ENCODE measurements at places on chromosomes 5 and 9.
A peak's percentile ranks its signal among the peaks of the same experiment; 100 is the strongest.

DNA sequence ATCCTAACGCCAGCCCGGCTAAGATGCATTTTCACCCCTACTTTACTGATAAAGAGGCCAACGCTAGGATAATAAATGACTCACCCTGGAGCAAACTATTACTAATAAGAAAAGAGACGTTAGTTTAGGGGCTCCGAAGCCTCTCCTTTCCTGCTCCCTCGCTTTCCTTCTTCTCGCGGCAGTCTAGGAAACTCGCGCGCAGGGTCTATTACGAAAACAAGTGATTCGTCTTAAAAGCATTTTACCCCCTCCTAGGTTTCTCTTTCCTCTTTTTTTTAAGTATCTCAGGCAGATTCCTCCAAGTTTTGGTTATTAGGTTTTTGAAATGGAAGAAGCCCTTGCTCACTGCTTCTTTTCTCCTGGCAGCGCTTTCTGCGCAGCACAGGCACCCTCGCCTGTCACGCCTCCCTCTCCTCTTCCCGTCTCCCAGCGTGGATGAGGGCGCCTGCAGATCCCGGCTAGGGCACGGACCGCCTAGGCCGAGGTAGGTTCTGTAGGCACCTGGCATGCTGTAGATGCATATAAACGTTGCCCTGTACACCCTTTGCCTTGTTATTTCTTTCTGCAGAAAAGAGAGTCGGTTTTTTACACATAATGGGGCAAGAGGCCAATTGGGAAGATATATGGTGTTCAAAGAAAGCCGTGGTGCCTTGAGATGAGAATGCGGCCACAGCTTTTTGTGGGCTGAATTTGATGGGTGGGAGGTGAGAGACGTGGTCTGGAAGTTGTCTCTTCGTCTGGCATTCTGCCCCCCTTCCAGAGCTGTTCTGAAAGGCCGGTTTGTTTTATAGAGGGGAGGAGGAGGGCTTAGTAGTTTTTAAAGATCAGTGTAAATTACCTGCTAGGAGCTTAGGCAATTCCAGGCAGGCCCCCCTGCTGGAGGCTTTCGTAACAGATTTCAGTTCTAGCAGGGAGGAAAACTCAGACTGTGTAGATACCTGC lies 983 bp downstream of the GCNT1 start:
- DNase-seq = peak; percentile 6

DNA sequence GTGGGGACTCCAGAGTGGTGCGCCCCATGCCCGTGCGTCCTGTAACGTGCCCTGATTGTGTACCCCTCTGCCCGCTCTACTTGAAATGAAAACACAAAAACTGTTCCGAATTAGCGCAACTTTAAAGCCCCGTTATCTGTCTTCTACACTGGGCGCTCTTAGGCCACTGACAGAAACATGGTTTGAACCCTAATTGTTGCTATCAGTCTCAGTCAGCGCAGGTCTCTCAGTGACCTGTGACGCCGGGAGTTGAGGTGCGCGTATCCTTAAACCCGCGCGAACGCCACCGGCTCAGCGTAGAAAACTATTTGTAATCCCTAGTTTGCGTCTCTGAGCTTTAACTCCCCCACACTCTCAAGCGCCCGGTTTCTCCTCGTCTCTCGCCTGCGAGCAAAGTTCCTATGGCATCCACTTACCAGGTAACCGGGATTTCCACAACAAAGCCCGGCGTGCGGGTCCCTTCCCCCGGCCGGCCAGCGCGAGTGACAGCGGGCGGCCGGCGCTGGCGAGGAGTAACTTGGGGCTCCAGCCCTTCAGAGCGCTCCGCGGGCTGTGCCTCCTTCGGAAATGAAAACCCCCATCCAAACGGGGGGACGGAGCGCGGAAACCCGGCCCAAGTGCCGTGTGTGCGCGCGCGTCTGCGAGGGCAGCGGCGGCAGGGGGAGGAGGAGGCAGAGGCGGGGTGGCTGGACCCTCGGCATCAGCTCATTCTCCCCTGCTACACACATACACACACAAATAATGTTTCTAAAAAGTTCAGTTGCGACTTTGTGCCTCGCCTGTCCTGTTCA lies 668 bp downstream of the GLIS3 start:
- DNase-seq = no peak

DNA sequence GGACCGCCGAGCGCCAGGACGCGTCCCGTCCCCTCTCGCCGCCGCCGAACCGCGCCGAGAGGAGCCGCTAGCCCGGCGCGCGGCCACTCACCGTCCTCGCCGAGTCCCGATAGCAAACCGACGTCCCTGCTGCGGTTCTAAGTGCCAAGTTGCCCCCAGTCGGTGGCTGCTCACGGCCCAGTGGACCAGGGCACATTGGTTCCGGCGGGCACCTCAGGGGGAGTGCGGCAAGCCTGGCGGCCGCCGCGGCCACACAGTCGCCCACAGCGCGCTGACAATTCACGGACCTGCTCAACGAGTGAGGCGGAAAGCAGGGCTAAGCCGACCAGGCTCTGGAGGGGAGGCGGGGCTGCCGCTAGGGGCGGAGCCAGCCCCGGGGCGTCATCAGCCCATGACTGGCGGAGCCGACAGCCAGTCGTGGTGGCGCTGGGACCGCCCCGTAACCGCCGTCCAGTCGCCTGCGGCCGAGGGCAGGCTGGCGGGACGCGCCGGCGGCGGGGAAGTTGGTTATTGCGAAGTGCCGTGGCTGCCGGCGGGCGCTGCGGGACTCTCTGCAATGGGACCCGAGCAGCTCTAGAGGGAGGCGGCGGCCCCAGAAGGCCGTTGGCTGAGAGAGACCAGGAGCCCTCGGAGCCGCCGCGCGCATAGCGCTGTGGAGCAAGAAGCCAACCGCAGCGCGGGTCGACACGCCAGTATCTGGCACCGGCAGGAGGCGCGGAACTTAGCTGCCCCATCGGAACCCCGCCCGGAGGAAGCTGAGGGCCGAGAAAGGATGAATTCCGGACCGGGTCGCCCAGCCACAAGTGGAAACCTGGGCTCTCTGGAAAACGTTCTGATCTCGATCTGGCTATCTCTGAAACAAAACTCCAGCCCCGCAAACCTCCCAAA lies at the start of gene MARCHF3:
MARCHF3 (minus strand) TSS at position 300 of the 888 bp plus-strand sequence. CDS start 112,387 bp downstream, outside the sequence.
- DNase-seq = no peak

DNA sequence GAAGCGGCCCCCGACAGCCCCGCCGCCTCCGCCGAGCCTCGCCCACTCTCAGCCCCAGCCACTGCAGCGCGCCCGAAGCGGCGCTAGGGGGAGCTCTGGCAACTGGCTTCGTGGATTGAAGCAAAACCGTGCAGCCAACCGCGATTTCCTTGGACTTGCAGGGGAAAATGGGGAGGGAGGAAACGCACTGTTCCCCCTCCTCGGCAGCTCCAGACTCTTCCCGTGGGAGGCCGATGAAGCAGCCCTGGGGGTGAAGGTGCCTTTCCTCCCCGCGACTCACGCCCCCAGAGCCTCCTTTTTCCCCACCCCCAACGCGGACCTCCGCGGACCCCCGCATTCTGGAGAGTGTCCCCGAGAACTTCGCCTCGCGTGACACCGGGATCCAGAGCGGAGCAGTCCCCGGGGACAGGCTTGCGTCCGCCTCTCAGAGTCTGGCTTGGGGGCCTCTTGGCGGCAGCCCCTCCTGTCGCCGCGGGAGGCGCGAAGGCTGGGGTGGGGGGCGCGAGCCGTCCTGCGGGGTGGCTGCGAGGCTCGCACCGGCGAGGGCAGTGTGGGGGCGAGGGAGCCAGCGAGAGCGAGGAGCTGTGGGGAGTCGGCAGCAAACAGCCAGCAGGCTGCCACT lies 3.8 kb downstream of the IER5L start:
- peak; percentile 82 for DNase-seq

GRCh38 chr9:82531795-82532194 lies 531.1 kb downstream of the RASEF start:
- DNase-seq = no peak

GRCh38 chr5:14946815-14947620 lies 75.4 kb upstream of the ANKH start:
- peak; percentile 33 for DNase-seq

- no peak for DNase-seq
These were observed 463.6 kb downstream of the SPOCK1 start for GRCh38 chr5:137035480-137035878.

DNA sequence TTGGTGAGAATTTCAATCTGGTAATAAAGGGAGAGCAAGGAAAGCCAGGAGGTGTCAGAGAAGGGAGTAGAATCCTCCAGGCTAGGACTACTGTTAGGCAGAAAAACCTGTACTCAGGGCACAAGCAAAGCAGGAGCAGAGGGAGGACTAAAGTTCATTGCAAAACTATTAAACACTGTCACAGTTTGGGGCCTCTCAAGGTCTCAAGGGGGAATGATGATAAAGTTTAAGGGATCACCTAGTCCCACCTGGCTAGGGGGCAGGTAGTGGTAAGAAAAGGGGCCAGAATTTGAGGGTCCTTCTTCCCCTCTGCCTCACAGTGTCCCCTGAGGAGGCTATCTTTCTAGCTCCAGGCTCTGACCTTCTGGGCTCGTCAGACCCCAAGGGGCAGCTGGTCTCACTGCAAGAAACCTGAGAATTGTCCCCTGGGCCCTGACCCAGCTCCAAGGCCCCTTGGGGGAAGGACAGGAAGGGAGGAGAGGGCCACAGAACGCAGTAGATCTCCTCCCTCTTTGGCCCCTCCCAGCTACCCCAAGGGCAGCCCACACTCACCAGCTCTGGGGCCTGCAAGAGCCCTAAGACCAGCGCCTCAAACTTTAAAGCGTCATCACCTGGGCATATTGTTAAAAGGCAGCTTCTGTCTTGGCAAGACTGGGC lies 974 bp downstream of the CCDC69 start:
- no peak for DNase-seq

DNA sequence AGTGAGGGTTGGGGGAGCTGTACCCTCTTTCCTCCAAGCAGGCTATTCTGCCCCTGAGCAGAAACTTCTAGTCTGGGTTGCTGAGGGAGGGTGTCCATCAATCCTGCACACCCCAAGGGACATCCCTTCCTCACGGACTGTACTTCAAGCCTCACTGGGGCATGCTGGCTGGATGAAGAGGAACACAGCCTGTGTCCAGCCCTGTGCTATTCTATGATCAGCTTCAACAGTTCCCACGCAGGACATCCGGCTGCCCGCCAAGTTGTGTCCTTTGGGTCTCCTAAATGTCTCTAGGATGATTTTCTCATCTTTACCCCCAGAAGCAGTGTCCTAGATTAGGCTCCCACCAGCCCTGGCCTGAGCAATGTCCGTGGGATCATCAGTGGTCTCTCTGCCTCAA lies 68.1 kb downstream of the CRB2 start:
- DNase-seq = no peak

DNA sequence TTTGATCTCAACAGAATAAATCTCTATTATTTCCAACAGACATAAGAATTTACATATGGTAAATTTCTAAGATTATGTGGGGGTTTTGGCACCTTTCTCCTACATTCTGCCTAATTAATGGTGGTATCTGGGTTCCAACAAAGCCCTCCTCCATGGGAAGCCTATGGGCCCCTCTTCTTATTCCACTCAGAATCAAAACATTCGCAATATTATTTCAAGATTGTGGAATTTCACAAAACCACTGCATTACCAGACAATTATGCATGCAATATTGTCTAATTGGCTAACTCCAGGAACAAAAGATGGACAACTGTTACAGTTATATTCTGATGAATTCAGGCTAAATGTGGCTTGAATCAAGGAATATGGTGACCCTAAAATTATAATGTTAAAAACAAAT lies 434.0 kb downstream of the NFIB start:
- no peak for DNase-seq

GRCh38 chr9:116262448-116262847 lies 108.9 kb downstream of the PAPPA start:
- DNase-seq = no peak

DNA sequence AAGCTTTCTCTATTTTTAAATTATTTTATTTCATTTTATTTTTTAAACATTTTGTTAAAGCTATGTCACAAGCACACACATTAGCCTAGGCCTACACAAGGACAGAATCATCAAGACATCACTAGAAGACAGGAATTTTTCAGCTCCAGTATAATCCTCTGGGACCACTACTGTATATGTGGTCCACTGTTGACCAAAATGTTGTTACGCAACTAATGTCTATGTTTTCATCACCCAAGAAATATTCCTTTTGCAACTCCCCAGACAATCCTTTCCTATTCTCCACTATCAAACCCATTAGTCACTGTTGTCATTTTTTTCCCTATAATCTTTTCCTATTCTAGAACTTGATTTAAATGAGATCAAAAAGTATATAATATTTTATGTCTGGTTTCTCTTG lies 2371.7 kb upstream of the C9orf72 start:
- DNase-seq = no peak

DNA sequence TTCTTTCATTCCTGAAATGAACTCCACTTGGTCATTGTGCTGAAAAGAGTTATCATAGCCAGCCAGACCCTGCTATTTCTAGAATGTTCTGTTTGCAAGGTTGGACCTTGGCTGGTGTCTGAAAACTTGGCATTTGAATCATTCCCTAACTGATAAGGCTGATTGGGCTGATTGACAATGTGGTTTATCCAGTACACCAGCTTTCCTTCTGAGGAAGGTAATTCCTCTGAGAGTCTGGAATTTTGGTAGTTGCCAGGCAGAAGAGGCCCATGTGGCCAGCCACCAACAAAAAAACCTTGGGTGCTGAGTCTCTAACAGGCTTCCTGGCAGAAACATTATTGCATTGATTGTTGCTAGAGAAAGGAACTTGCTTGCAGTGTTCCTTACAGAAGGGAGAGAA lies 15.3 kb downstream of the SEC61B start:
- DNase-seq = no peak

All from DND-41 (cell line).